ENCODE measurements at places on chromosomes 13 and 19. TPM values are rescaled to one million over a fixed set of nuclear protein-coding genes. Genes with fewer than 3 reads are reported as not detected.

DNA sequence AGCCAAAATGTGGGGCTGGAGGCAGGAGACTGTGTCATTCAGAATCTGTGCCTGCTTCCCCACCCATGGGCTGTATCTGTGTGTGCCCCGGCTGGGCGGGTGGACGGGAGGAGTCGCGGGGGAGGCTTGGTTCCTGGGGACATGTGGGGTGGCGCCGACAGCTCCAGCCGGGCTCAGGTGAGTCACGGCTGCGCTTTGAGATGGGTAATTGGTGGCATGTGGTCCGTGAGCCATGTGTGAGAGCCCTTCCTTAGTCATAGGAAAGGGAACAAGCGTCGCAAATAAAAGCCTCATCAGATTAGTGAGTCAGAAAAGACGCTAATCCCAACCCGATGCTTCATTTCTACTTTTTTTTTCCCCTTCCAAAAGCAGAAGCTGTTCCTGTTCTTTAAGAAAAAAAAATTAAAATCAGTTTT lies 118.6 kb upstream of the ZNF536 start:
- no peak for DNase-seq

DNA sequence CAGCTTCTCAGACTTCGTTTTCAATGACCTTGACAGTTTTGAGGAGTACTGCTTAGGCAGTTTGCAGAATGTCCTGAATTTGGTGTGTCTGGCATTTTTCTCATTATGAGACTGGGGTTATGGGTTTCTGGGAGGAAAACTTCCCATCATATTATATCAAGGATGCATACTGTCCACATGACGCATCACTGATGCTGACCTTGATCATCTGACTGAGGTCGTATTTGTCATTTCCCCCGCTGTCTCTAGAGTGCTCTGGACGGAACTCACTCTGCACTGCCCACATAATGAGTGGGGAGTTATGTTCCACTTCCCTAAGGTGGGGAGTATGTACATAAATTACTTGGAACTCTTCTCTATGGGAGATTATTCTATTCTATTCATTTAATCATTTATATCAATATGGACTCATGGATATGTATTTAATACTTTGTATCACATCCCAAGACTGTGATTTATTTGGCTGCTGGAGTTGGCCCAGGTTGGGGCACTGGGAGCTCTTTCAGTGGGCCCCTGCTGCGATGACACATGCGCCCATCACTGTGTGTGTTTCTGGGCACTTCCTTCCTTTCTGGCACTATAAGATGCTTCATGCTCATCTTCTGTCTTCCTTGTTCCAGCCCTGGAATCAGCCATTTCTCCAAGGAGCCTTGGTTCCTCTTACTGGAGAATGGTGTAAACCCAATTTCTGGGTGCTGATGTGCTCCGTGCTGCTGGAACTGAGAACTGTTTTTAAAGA lies 138.6 kb downstream of the MIPEP start:
- no peak for DNase-seq

Gene OR7A5
- total RNA-seq, result not detected

- DNase-seq, result no peak
These were observed 216.4 kb upstream of the TRPC4 start for GRCh38 chr13:38086013-38086412.

Gene CCL25
- 0.55 TPM for total RNA-seq

DNA sequence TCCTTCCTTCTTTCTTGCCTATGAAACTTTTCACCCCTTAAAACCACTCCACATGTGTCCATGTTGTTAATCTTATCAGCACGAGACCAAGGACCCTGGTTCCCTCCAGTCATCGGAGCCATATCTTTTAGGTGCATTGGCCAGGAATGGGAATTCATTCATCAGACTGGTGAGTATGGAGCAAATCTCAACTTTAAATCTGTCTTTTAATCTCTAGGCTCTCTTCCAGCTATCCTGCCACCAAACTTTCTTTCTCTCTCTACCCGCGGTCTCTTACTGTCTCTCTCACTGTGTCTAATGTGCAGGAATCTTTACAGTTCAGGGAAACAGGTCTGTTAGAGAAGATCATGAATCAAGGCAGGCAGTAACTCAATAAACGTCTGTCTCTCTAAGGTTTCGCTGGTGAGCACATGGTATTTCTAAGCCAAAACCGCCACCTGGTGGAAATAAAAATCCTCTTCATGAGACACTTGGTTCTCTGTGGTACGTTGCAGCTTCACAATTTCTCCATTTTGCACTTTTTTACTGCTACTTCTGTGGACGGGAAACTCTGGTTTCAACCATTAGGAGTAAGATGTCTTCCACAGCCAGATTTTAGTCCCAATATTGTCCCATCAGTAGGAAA lies 16.1 kb downstream of the LGALS16 start:
- no peak for DNase-seq

- no peak for DNase-seq
These were observed 868 bp upstream of the UBAC2 start for GRCh38 chr13:99199541-99200431.
